Inflammatory macrophage treated with lipopolysaccharide for 1 hour (primary cell): ENCODE measurements at places on chromosomes 16 and 17.

DNA sequence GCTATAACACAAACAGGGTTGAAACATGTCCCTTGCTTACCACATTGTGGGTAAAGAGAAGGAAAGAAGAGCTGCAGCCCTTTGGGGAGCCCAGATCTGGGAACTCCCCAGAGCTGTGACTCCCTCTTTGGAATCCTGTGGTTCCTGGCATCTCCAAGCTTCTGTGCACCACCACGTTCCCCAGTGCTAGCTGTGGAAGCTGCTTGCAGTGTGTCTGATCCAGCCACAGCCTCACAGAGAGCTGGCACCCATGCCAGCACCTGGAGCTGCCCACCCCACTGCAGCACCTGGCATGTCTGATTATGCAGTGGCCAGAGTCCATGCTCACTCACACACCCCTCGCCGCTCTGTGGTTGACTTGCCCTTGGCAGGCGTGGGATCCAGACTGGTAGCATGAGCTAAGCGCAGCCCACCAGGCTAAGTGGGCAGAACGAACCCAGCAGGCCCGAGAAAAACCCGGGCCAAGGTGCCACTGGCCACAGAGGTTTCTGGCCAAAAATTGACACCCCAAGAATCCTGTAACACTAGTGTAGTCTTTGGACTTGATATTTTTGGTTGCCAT is 252.6 kb upstream of the KCNJ16 start:
- DNase-seq, result no peak

GRCh38 chr17:17001076-17001777 is 29.3 kb upstream of the TNFRSF13B start:
- DNase-seq, result no peak

DNA sequence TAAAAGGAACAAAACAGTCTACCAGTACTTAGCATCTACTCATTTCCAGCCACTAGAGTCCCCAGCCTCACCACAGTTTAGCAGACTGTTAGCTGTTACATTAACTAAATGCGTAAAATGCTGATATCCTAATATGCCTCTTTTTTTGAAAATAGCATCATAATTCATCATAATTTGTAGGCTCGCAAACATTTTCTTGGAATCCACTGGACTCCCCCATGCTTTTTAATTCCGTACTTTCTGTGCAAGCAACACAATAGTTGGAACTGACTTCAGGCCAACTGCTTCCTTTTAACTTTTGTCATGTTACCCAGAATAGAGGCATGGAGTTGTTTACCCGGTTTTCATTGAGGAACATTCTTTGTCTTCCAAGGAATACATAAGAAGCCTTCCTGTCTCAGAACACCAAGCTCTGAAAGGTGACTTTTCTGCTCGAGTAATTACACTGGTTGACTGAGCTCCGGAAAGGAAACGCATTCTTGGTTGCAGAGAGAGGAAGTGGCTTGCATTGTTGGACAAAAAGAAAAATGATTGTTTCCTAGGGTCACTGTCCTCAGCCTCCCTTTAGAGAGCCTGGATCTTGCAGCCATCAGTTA is 30.9 kb upstream of the SEC14L1 start:
- no peak for DNase-seq

DNA sequence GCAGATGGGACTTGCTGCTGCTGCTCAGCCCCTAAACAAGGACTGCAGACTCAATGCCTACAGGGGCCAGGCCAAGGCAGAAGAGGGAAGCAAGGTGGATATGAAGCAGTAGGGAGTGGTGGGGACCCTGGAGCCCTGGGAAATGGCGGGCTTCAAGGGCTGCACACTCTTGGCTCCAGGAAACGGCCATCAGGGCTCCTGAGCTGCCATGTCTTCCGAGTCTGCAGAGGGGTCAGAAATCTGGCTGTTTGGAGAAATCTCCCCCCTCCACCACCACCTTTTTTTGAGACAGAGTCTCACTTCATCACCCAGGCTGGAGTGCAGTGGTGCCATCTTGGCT is 169.1 kb downstream of the KATNIP start:
- no peak for DNase-seq

DNA sequence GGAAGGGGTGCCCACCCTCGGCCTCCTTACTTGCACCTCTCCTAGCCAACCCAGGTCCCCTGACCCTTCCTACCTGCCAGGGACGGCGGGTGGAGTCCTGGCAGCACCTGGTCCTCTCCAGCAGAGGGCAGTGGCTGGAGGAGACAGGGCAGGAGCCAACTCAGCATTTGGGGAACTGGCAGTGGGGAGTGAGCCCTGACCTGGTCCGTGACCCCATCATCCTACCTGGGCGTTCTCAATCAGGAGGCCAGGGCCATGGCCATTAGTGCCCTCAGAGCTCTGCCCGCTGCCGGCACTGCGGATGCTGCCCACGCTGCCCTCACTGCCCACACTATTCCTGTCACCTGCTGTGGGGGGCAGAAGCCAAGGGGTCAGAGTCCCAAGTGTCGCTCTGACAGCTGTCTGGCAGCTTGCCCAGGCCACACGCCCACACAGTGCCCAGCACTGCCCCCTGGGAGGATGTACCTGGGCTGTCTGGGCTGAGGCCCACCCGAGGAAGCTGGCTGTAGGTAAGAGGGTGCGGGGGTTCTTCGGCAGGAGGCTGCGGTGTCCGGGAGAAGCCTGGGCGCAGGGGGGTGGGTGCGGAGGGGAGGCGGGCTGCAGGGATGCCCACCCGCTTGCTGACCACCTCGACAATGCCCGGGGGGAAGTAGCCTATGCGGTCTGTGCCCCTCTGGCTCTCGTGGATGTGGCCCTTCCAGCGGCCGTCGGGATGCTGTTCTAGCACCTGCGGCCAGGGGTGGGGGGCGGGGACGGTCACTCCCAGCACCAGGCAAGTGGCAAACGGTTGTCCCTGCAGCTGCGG is 10.8 kb downstream of the CASKIN2 start:
- no peak for DNase-seq

DNA sequence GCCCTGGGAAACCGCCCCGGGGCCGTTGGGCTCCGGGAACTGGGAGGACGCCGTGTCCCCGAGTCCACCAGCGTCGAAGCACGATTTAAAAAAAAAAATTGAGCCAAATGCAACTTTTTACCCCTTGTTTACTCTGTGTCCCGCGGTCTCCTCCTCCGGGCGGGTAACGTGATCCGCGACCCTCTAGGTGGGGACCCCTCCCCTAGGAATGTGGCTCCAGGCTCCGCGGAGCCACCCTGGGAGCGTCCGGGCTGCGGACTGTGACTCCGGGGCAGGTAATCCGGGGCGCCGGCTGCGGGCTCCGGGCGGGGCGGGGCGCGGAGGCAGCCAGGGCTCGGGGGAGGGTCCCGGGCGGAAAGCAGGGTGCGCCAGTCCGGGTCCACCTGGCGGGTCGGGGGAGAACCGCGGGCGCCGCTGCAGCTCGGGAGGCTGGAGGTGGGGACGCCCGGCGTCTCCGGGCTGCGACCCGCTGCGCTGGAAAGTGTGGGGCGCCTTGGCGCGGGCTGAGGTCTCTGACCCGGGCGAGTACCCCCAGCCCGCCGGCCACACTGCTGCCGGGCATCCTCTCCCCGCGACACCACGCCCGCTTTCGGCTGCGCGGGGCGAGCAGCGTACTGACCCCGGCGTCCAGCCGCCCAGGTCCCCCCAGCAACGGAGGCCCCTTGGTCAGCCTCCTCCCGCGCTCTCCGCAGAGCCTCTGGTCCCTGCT is 852 bp upstream of the HELZ start:
- DNase-seq, result no peak

- DNase-seq, result no peak
Observed at GRCh38 chr17:19729900-19730299, 13.5 kb upstream of the SLC47A2 start.

GRCh38 chr17:44186307-44187130 is at the start of gene TMUB2:
Gene TMUB2, plus strand, starts transcription at chr17:44186972. Its CDS starts 737 bp downstream, at chr17:44187709.
- DNase-seq, result peak; percentile 99

DNA sequence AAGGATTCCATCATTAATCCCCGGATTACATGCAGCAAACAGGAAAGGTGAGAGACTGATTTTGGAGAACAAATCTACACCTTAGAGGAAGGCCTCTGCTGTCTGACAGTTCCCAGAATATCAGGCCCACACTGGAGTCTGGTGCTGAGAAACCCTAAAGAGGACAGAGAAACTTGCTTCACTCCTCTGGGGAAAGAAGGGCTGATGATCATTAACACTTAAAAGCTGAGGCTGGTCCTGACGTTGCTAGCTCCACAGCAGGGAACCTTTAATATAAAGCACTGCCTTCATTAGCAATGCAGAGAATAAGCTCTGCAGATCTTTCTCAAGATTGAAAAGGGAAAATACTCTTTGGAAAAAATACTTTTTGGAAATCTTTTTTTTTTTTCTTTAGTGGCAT is 1472.4 kb upstream of the GOT2 start:
- no peak for DNase-seq
